Liver (tissue), 10 donors: ENCODE measurements at places on chromosomes 5 and 9.

DNA sequence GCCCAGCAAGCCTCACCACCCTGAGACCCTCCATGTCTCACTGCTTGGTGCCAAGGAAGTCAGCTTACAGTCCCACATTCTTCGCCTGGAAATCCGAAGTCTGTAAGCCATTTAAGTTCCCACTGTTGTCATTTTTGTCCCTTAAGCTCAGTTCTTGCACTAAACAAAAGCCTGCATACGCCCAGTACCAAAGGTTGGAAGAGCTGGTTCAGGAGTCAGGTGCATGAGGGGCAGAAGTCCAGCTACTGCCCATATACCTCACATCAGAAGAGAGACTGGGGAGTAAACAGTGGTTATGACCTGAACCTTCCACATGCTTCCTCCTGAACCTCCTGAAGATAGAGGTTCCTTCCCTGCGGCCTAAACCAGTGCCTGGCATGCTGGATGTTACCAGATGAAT, 146.0 kb downstream of the FRMD3 start:
- no peak for DNase-seq

GRCh38 chr5:62124266-62124665, 181.7 kb upstream of the KIF2A start:
- DNase-seq = no peak

- DNase-seq = no peak
Measured at GRCh38 chr5:30874241-30875034, 319.0 kb upstream of the CDH6 start.

- DNase-seq = no peak
Measured at GRCh38 chr9:113649054-113649453, 185.5 kb downstream of the RGS3 start.

DNA sequence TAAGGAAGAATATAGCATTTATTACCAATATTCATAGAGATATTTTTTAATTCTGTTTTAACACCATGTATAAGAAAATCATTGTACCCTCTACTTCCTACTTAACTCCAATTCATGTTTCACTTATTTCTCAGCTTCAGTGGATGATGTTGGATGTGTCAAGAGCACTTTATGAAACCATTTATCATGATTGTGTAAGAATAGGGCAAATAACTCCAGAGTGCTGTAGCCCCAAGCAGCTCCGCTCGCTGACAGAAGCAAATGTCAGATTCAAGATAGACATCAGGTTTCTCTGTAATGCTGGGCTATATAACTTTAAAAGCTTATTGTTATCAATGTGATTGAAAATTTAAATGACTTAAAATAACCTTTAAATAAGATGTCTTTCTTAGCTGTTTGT, 50.4 kb downstream of the MAST4 start:
- DNase-seq = no peak

DNA sequence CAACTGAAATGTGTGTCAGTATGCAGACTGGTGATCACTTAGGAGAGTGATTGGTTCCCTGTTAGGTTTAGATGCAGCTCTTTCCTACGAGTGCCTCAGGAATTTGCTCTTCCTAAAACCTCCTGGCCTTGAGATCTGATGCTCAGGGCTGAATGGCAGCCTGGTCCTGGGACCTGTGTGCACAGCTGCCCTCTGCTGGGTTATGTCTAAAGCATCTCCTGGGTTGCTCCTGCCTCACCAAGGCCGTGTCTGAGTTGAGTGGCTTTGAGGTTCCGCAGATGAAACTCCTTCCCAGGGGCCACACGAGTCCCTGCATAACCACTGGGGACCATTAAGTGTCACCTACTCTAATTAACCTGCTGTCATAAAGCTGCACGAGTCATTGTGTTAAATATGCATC, 59.5 kb downstream of the MVB12B start:
- DNase-seq = no peak

- no peak for DNase-seq
Measured at GRCh38 chr5:83564069-83564749, 92.7 kb downstream of the VCAN start.

- no peak for DNase-seq
Measured at GRCh38 chr5:8436924-8437323, 568.0 kb downstream of the MTRR start.

DNA sequence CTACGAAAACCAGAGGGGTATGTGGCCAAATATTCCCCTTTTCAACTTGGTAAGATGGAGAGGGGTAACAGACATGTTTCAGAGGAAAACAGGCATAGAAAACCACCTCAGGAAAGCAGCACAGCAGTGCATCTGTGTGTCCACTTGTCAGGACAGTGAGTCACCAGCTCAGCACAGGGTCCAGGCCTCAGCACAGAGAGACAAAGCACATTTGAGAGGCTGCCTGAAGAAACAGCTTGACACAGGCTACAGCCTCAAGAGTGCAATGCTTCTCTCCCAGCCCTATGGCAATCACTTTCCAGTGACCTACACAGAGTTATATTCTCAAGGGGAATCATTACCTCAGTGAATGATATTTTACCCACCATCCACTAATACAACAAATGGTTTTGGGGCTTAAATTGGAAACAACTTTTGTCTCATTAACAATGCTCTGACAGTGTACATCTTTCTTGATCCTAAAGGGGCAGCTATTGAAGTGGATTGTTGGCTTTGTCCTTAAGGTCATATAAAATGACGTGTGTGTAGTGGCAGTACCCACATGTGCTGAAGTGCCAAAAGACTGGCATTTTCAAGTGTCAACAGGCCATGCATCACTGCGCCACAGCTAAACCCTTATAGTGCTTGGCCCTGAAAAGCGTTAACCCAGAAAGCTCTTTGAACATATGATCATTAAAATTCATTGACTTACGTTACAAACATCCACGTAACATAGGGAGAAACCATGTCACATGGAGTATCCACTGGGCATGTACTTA, 46.4 kb downstream of the ERMP1 start:
- DNase-seq = no peak

- DNase-seq = no peak
Measured at GRCh38 chr5:108437425-108437824, 55.5 kb upstream of the FBXL17 start.

DNA sequence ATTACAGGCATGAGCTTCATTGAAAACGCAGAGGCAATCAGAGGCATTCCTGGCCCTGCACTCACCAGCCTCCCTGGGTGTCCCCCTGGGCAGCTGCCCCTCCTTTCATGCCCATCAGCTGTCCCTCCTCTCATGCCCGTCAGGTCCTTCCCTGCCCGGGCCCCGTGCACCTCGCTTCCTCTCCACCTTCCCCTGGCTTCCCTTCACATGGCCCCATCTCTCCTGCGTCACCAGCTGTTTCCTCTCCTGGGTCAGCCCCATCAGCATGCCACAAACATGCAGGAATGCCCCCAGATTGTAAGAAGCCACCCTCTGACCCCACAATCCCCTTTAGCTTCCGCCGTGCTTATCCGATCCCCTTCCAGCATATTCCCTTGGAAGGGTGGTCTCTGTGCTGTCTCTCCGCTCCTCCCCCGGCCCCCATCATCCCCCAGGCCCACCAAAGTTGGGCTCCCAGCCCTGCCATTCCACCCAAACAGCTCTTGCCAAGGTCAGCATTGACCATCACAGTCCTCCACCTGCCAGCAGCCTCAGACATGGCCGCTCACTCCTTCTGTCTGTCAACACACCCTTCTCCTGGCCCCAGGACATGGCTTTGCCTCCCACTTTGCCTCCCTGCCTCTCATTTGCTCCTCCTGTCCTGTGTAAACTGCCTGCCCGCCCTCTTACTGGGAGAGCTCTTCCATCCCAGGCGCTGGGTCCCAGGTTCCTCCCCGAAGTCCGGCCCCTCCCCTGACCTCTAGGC, 98.6 kb upstream of the IER5L start:
- DNase-seq = no peak

GRCh38 chr5:92939428-92939827, 641.6 kb downstream of the NR2F1-AS1 start:
- DNase-seq = no peak

DNA sequence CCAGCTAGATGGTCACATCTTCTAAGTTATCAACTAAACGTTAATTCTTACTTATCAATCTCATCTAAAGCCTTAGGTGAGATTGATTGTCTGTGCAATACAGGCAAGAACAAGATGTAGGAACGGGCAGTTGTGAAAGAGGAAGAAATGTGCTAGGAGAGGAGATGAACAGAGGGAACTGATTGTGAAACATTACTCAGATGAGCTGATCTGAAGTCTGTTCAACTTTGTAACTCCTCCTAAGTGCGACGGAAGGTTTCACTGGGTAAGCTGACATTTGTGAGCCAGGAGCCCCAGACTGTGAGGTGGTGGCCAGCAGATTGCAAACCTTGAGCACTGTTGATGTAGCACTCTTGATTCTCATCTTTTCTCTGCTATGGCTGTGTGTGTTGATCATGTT, 204.1 kb downstream of the CD180 start:
- no peak for DNase-seq

DNA sequence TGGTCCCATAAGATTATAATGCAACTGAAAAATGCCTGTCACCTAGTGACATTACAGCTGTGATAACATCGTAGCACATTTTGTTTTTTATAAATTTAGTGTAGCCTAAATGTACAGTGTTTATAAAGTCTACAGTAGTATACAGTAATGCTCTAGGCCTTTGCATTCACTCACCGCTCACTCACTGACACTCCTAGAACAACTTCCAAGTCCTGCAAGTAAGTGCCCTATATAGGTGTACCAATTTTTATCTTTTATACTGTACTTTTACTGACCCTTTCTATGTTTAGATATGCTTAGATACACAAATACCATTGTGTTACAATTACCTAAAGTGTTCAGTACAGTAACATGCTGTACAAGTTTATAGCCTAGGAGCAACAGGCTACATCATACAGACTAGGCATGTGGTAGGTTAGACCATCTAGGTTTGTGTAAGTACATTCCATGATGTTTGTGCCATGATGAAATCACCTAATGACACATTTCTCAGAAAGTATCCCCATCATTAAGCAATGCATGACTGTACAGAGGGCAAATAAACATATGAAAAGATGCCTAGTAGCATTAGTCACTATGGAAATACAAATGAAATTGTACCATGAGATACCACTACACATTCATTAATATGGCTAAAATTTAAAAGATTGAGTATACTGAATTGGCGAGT, 127.6 kb downstream of the TRPM6 start:
- DNase-seq = no peak

GRCh38 chr5:160071516-160071915, 47.7 kb downstream of the PWWP2A start:
- no peak for DNase-seq

GRCh38 chr5:173764332-173765028, 123.7 kb upstream of the CPEB4 start:
- no peak for DNase-seq

- no peak for DNase-seq
Measured at GRCh38 chr5:142600611-142601358, 85.1 kb downstream of the FGF1 start.

DNA sequence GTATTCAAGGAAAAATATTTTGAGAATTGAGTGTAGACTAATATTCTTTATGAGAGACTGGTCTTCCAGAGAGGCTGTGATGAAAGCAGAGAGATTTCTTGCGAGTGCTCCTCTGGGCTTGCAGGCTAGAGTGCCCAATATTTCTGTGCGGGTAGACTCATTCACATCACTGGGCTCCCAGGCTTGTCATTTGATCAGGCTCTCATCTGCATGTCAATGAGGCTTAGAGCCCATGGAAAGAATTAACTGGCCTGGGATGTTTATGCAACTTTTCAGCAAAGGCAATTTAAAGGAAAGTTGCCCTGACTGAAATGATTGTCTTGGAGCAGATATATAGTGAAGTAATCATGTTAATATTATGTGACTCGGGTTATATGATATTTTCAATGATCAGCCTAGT, 42.3 kb downstream of the SNCAIP start:
- no peak for DNase-seq

- no peak for DNase-seq
Measured at GRCh38 chr5:37840053-37841034, 503 bp upstream of the GDNF start.

DNA sequence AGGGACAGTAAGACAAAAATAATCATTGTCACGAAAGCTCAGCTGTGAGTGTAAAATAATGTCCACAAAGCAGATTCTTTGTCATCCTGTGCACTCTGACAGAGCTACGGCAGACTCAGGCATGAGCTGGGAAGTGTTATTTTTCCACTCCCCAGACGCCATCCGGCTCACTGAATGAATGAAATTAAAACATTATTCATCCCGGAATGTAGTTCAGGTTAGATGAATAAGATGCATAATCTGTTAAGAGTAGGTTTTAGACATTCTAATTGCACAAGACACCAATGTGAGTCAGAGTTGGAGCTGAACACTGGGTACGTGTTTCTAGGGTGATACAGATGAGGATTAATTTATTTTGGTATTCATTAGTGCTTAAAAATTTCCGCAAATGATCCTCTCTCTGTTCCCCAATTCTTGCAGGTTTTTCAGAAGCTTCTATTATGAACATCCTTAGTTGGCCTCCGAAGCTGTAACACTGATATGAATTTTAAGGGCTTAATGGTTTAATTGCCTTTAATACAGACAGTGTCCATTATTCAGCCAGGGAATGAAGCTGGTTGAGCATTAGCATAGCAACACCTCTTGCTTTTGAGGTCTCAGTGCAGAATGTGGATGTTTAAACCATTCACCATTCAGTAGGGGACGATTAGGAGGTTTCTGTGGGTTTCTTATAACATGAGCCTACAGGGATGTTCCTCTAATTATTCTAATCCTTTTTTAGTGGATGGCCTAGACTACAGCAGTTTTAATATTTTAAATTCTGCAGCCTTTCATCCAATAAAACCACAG, 65.6 kb upstream of the FRRS1L start:
- DNase-seq = no peak

- no peak for DNase-seq
Measured at GRCh38 chr9:128178806-128179431, 12.5 kb downstream of the CIZ1 start.

- DNase-seq = no peak
Measured at GRCh38 chr5:58904737-58905136, 321.9 kb downstream of the RAB3C start.

GRCh38 chr9:89872913-89873707, 268.3 kb downstream of the GADD45G start:
- DNase-seq = no peak

GRCh38 chr5:133907075-133907474, 61.4 kb downstream of the C5orf15 start:
- no peak for DNase-seq

DNA sequence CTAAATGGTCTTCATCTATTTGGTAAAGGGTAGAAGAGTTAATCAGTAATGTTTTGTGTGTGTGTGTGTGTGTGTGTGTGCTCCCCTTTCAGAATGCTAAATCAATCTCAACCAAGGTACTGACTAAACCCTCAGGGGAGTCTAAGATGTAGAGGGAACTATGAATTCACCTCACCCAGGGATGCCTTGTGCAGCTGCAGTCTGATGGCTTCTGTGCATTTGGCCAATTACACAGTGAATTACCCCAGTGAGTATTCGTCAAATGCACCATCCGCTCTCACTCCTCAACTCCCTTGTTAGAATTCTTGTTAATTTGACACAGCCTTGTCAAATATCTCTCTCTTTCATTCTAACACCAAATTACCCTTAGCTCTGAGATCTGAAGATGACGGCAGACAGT, 234.6 kb downstream of the GABRB2 start:
- DNase-seq = no peak

DNA sequence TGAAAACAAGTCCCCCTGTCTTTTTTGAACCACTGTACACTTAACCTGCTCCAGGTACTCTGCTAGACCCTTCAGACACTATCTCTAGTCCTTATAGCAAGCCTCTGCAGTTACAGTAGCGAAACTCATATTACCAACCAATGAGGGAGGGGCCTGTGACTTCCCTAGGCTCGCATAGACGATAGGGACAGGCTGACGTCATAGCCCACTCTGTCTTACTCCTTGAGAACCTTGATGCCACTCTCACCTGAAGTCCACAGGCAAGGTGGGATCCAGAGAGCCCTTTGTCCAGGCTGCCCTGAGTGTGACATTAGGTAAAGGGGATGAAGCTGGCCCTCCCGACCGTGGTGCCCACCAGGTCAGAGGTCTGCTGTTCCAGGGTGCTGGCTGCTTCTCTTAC, 65.3 kb downstream of the ACTBL2 start:
- DNase-seq = no peak
